Dorsolateral prefrontal cortex (tissue), 122 donors: ENCODE measurements at places on chromosomes 2 and 18.

- no peak for DNase-seq
Measured at GRCh38 chr2:147288131-147288530, 556.7 kb upstream of the ACVR2A start.

GRCh38 chr2:233267516-233268245 is 16.2 kb downstream of the ATG16L1 start:
- no peak for DNase-seq

DNA sequence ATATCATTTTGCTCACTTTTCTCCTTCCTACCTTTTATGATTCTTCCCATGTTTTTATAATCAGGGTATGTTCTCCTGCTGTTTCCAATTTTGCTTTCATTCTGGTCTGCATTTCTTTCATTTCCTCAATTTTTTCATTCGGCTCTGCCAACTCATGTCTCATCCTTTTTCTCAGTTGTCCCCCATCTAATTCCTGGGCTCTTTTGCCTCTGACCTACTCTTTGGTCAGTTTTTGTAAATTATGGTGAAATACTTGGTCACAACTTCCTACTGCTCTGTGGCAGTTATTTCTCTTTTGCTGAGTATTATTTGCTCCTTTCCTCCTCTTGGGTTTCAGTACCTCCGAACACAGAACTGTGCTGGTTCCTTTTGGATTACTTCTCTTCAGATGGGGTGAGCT is 27.5 kb downstream of the MYO7B start:
- no peak for DNase-seq

DNA sequence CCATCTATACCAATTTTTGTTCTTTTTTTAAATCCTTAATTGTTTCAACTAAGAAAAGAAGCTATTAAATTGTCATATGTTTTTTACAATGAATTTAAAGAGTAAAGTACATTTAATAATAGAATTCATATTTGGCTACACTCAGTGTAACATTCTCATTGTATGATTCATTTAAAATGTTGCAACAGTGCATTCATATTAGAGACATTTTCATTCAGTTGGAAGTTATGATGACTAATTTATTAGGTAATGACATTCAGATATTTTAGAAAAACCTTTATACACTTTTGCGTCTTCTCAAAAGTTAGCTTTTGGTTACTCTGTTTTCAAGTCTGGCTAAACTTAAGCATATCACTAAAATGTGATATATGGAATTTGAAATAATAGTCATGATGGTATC is 887.5 kb upstream of the NRXN1 start:
- DNase-seq: no peak

DNA sequence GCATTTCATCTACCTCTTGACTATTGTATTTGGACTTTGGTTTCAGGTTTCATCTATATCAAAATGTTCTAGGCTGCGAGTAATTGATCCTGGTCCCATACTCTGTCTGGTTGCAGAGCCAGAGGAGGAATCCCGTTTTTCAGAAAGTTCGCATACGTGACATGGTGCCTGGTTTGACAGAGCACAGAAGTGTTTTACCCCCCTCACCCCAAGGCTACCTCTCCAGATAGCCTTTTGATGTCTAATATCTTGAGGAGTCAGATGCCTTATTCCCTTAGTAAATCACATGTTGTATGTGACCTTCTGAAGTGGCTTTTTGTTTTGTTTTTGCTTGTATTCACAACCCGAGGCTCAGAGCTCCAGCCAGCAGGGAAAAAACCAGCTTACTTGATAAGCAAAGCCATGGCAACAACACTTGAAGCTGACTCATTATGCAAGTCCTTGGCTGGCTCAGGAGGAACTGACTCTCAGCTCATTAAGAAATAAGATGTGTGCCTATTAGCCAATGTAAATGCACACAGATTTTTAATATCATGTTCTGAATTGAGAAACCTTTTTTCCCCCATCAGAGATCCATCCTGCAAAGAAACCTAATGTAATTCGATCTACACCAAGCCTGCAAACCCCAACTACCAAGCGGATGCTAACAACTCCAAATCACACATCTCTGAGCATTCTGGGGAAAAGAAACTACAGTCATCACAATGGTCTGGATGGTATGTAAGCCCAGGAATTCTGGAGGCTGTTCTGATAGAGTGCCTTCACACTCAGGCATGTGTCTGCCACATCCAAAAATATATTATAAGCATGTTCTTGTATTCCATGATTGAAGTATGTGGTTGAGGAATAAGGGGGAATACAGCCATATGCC is 41.4 kb downstream of the OXER1 start:
- no peak for DNase-seq

GRCh38 chr2:127951026-127951425 is 65.3 kb upstream of the AMMECR1L start:
- no peak for DNase-seq

DNA sequence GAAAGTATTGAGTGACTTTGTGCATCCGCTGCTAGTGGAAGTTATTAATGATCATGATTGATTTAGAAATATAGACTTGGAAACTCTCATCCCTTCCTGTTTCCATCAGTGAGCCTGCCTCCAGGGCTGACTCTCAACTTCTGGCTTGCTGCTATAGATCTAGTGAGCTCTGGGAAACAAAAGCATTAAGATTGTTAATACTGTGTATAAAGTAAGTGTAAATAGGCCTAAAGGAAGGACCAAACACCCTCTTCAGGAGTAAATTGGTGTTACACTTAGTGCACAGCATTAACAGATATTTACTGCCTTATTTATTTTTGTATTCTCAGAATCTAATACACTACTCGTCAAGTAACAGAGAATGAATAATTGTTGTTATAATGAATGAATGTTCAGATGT is 285.6 kb downstream of the THSD7B start:
- DNase-seq: no peak

DNA sequence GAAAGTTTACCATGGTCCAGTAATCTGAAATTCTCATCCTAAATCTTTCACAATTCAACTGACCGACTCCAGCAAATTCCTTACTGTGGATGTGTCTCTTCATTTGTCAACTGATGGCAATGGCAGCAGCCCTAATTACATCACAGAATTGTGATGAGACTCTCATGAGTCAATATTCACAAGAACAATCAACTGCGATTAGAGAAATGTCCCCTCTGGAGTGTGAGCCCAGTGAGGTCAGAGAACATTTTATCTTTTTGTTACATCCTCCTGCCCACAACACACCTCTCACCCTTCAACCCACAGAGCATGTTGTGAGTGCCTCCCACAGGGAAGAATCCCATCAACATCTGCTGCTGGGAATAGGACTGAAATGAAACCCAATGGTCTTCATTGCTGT is 73.6 kb downstream of the CD226 start:
- no peak for DNase-seq

DNA sequence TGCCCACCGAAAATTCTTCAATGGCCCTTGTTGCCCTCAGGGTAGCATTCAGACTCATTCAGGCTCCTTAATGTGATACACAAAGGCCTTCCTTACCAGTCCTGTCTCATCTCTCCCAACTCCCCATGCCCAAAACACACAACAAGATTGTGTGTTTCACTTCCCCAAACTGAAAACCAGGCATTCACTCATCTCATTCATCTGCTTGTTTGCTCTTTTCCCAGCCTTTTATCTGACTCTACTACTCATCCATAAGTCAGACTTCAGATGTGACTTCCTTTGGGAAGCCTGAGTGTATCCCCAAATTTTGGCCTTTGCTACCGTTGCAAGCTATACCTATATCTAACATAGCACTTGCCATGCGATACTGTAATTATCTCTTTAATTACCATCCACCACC is 9.7 kb upstream of the SLC39A10 start:
- DNase-seq: no peak

DNA sequence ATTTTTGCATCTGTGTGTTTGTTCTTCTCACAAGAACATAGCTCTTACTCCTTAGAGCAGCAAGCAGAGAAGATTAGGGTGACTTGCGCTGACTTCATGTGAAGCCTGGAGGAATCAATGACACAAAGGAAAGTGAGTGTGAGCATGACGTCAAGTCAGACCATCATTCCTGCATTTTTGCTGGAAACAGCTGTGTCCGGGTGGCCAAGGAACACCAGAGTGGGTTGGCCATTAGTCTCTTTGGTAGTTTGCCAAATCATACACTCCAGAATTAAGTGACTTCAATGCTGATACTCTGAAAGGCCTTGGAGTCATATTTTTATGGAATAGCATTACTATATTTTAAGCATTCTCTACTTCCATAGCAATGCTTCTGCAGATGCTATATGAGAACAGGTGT is 597.2 kb downstream of the DCDC2C start:
- DNase-seq: no peak

- no peak for DNase-seq
Measured at GRCh38 chr2:177324797-177325196, 60.3 kb upstream of the NFE2L2 start.

DNA sequence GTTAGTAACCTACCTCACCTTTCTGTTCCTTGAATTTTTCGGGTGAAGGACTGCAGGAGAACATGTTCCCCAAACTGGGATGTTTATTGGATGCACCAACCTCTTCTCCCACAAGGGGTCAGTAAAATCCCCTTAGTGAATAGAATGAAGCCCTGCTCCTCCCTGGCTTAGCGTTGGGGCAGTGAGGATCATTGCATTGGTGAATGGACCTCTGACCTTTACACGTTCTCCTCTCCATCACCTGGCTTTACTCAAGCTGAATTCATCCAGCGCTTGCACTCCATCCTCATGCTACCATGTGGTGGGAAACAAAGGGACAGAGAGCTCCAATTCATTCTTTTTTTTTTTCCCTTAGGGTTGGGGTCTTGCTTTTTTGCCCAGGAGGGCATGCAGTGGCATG is 157.2 kb downstream of the MIB1 start:
- no peak for DNase-seq

GRCh38 chr18:8893628-8894231 is 188.4 kb downstream of the MTCL1 start:
- DNase-seq: no peak

GRCh38 chr2:201959198-201959597 is 74.5 kb upstream of the FZD7 start:
- no peak for DNase-seq

GRCh38 chr2:107028661-107029060 is 142.7 kb upstream of the ST6GAL2 start:
- no peak for DNase-seq

GRCh38 chr2:147255812-147256211 is 589.0 kb upstream of the ACVR2A start:
- peak; percentile 46 for DNase-seq

- DNase-seq: no peak
Measured at GRCh38 chr18:67385455-67385854, 131.1 kb downstream of the DSEL start.

DNA sequence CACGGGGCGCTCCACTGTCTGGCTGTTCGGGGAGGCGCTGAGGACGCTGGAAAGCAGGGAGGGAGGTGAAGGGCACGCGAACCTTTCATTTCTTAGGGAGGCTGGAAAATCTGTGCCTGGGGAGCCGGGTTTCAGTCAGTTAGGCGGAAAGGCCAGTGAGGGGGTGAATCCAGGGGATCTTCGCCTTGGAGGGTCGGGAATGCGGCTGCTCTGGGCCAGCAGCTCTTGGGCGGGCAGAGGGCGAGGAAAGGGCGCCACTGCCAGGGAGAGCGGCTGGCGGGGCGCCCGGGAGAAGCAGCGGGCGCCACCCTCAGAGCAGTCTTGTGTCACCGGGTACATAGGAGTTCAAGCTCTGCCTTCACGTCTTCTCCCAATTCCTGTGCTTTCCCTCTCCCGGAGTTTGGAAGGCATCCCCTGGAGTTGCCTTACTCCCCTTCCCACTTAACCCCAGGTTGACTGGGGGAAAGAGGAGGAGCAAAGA is 1.4 kb downstream of the CCDC85A start:
- peak; percentile 59 for DNase-seq

- DNase-seq: no peak
Measured at GRCh38 chr18:70520867-70521266, 232.0 kb downstream of the SOCS6 start.

DNA sequence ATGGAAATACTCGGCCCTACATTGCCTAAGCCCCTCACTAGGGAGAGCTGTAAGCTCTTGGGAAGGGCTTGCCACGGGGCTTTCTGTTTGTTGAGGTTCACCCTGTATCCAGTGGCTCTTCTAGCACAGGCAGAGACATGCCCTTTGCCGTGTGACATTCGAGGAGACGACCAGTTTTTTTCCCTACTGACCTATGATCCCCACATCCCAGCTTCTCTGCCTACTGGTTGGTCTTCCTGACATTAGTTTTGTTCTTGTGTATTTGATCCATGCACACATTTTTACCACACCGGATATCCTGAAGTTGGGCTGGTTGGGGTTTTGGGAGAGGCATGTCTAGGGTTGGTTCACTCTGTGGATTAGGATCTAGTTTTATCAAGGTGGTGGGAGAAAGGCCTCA is 69.3 kb downstream of the NPAS2 start:
- no peak for DNase-seq

- DNase-seq: no peak
Measured at GRCh38 chr2:118830118-118830517, 17.3 kb downstream of the EN1 start.

- DNase-seq: no peak
Measured at GRCh38 chr18:11696451-11696850, 7.4 kb downstream of the GNAL start.

GRCh38 chr18:55265984-55266383 is 306.7 kb upstream of the CCDC68 start:
- DNase-seq: no peak

DNA sequence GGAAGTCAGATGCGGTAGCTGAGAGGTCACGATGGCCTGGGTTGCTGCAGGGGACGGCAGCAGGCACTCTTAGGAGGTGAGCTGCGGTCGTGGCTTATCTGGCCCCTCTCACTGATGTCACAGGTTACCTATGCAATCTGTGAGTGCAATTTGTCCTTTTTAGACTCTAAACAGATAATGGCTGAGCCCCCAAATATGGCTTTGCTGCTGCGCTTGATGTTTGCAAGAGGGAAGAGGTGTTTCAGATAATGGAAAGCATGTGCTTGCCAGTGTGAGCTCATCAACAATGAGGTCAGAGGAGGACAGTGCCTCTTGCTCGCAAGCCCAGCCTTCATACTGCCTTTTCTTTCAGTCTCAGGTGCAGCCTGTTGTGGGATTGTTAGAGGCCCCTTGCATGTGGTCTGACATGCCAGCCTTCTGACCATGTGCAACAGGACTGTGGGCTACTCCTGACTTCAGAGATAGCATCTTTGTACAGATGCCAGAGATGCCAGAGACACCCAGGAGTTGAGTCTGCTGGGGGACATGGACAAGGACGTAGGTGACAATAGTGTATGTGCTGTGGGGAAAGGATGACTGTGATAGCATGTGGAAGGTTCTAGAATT is 151.3 kb downstream of the TANC1 start:
- no peak for DNase-seq

DNA sequence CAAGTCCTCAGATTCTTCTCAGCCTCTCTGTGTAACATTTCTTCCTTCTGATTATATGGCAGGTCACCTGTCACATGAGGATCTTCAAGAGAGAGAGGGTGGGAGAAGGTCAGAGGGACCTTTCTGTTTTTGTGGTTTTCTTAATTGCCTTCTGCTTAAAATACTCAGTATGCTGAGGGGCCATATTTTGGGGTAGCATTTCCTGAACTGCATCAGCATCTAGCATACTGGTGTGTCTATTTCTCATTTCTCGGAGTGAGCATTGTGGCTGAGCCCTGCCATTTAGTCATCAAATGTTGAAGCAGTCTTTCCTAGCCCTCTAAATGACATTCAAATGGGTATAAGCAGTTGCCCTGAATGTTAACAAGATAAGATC is 162.7 kb downstream of the MYO3B start:
- DNase-seq: no peak
